ENCODE measurements at places on chromosomes 2 and 18. TPM values are rescaled to one million over a fixed set of nuclear protein-coding genes. Genes with fewer than 3 reads are reported as not detected.

CCDC68 gene
- 0.34 TPM for total RNA-seq

GCKR gene
- not detected for total RNA-seq

DNAJC5G gene
- 0.60 TPM for total RNA-seq

RGPD5 gene
- total RNA-seq = 23.8 TPM

POMC gene
- 0.54 TPM for total RNA-seq

LIMS4 gene
- 52.5 TPM for total RNA-seq

TXNDC2 gene
- total RNA-seq = not detected

CRACDL gene
- total RNA-seq = 0.54 TPM

IL1RN gene
- not detected for total RNA-seq

DLX1 gene
- total RNA-seq = not detected

IL37 gene
- total RNA-seq = not detected

RAB27B gene
- total RNA-seq = under 0.01 TPM

CLEC4F gene
- 0.17 TPM for total RNA-seq

ANKRD23 gene
- total RNA-seq = 2.0 TPM

MC5R gene
- total RNA-seq = not detected

EEF1B2 gene
- total RNA-seq = 635 TPM
